Pancreas (tissue), 10 donors: ENCODE measurements at places on chromosomes 13 and 19. TPM values are rescaled to one million over a fixed set of nuclear protein-coding genes. Genes with fewer than 3 reads are reported as not detected.

GRCh38 chr13:99041788-99042187 is 63.9 kb upstream of the DOCK9 start:
- no peak for DNase-seq

SPACA4 gene
- not detected for total RNA-seq

DNA sequence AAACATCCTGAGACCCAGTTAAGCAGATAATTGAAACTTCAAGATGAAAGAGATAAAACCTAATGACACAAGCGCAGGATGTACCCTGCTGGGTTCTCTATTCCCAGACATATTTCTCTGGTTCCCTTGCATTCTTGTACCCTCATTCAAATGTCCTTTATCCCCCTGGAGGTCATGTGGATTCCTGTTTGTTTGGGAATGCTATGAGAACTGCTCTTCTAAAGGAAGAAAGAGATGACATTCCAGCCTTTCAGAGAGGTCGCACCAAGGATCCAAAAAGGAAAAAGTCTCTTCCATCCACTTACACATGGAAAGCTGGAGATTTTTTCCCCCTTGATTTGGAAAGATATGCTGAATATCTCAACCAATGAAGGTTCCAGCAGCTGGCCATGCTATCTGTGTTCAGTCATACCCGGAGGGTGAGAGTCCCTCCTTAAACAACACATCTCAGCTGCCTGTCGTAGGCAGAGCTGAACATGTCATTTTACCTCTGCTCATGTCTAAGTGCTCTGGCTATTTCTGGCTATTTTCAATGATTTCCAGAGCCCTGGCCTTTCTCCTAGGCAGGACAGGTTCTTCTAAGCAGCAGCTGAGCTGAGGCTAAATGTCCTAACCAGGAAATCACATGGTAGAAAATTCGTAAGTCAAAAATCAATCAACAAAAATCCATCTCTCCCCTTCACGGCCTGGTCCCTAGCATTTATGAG is 52.5 kb downstream of the C13orf42 start:
- DNase-seq: no peak

GRCh38 chr13:113801289-113801961 is 42.4 kb downstream of the TMEM255B start:
- no peak for DNase-seq

CA11 gene
- total RNA-seq: 3.9 TPM
